ENCODE measurements at places on chromosomes 3 and 15.

DNA sequence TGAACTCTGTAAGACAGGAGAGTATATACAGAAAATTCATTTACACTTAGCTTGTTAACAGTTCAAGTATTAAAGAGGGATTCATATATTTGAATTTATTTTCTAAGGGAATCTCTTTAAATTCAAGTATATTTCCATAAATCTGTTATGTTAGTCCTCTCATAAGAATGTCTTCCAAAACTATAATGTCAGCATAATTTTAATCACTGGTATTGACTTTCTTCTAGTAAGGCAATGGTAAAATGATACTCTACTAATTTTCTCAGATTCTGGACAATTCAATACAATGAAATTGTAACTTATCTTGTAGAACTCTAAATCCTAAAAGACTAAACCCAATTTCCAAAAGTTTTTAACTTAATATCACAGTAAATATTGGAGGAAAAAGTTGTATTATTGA lies 66.3 kb upstream of the EPHA6 start:
- no peak for DNase-seq

DNA sequence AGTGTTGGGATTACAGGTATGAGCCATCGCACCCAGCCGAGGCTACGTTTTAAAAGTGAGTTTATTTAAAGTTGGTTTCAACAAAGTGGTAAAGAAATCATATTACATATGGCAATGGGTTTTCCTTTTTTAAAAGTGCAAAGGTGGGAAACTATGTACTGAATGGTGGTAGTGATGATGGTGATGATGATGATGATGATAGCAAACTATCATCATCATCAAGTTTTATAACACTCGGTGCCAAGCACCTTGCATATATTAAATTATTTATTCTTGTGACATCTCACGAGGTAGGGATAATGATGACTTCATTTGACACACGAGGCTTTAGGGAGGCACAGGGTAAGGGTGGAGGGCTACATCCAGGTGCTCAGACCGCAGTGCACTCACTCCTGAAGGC lies 64.3 kb downstream of the BDH1 start:
- no peak for DNase-seq

- DNase-seq, result no peak
Observed at GRCh38 chr15:73755481-73755880, 2.3 kb upstream of the INSYN1 start.

- DNase-seq, result peak; percentile 84
Observed at GRCh38 chr3:122969585-122970469, 57.7 kb downstream of the SEMA5B start.

- DNase-seq, result peak; percentile 11
Observed at GRCh38 chr3:45092132-45093031, 53.8 kb downstream of the CDCP1 start.

DNA sequence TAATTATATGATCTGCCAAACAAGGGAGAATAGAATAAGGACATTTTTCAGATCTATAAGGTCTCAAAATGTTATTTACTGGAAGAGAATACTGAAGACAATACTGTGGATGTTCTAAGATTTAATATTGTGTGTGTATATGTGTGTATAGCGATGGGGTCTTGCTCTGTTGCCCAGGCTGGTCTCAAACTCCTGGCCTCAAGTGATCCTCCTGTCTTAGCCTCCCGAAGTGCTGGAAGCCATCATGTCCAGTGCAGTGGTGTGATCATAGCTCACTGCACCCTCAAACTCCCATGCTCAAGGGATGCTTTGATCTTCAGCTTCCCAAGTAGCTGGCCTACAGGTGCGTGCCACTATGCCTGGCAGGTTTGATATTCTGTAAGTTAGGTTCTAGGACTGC lies 91.3 kb downstream of the NBEAL2 start:
- no peak for DNase-seq

- peak; percentile 92 for DNase-seq
Observed at GRCh38 chr3:195897081-195897852, 11.1 kb downstream of the TNK2 start.

DNA sequence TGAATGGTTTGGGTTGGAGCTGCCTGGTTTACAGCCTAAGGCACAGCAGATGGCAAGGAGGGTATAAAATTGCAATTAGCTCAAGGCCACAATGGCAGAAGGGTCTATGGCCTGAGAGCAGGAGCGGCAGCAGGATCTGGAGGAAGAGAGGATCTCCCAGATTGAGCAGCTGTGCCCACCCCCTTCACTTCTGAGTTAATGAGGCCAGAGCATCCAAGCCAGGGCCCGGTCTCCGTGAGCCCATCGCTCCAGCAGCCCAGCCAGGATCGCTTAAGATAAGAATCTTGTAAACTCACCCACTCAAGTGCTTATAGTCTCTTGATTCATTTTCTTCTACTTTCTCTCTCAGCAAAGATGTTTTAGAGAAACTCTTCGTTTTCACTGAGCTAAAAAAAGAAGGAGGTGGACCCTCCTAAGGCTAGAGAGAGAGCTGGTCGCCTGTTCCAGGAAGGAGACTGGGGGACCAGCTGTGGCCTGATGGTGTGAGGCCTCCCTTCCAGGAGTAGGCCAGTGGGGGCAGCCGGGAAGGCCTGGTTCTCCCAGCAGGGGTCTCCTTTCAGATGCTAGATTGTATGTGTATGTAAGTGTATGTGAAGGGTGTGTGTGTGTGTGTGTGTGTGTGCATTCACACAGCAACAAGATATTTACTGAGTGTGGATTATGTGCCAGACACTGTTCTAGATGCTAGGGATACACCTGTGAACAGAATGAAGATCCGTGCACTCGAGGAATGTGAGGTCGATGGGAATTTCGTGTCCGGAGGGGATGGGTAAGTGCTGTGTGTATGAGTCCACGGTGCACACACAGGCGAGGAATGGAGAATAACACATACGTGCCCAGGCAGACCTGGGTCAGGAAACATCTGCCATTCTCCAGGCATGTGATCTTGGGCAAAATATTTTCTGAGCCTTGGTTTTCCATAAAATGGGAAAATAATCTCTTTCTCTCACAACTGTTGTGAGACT lies 18.6 kb downstream of the MAGEF1 start:
- no peak for DNase-seq

DNA sequence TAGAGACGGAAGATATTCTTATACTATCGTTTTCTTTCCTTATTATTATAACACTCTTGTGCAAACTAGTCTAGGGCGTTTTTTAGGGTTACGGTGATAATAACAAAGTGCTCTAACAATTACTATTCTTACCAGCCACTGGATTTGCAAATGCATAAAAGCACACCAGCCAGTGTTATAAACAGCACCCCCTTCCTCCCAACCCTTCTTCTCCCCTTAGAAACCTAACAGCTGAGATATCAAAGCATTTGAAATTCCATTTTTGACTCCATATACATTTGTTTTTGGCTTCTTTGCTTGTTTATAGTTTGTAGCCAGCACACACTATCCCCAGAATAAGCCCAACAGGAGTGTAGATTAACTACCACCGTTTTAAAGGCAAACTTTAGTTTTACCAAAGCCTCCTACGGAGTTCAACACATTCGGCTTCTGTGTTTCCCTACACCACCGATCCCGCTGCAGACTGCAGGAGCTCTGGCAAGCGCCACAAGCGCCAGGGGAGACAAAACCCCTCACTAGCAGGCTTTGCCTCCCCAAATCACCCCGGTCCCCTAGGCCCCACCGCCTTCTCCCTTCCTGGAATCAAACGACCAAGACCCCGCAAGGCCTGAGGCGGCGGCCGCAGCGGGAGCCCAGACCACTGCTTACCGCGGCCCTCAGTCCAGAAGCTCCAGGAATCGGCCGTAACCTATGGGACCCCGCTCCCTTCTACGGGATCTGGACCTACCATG lies 461 bp downstream of the COPB2 start:
- DNase-seq, result no peak

- DNase-seq, result no peak
Observed at GRCh38 chr3:161859057-161859456, 362.4 kb downstream of the OTOL1 start.

DNA sequence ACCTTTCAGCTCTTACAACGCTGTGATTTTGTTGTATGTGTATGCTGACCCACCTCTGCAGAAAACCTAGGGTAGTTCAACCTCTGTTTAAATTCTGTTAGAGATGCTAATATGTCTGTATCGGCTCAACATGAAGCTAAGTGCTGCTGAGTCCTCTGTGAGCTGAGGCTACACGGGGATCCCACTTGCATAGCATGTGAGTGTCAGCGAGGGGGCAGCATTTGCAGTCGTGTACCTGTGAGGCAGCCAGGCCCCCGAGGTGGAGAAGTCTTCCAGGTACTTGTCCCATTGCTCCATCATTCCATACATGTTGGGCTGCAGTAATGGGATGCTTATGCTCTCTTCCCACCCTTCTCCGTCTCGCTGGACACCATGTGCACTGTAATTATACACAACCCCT lies 3.7 kb downstream of the MKRN2OS start:
- DNase-seq, result no peak

GRCh38 chr3:99012051-99012450 lies 110.6 kb upstream of the DCBLD2 start:
- DNase-seq, result no peak

GRCh38 chr3:62370858-62371719 lies 2.3 kb downstream of the FEZF2 start:
- no peak for DNase-seq

DNA sequence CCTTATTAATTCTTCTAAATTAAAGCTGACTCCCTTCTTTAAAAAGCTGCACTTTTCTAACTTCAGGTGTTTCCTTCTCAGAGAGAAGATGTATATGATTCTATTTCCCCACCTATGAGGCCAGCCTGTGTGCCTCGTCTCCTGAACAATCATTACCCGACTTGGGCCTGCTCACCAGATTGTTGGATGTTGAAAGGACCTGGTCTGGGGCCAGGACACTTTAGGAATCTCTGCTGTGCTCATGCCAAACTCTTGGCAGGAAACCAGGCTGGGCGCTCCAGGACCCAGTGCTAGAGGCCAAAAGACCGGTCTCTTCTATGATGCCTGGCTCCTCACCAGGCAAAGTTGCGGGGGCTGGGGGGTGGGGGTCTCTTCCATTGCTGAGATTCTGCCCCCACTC lies 16.9 kb upstream of the LRRC31 start:
- DNase-seq, result peak; percentile 92

DNA sequence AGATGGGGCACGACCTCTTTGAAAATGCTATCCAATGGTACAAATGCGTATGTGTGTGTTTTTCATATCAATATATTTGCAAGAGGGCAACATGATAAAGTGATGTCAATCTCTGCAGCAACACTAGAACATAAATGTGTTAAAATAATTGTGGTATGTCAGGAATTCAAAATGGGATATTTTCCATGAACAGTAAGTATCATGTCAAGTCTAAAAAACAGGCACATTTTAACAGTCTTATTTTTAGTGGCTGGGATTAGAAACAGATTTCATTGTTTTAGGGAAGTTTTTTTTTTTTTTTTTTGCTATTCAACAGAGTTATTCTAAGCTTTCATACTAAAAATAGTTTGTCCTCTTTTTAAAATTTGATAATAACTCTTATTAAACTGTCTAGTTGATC lies 209.8 kb downstream of the GAP43 start:
- no peak for DNase-seq

DNA sequence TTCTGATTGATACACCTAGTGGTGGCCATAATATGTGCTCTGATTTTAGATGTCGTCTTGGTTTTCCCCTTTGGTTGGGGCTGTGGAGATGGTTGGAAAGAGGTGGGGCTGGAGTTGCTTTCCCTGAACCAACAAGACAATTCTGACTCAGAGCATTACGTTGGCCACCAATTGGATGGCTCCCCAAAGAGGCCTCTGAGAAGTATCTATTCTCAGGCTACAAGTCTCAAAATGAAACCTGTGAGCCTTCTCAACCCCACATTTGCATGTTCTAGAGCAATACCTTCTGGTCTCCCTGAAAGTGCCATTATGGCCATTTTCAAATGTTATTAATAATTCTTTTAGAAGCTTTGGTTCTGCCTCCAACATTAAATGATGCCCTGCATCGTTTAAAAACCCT lies 188.4 kb upstream of the WNT5A start:
- no peak for DNase-seq

DNA sequence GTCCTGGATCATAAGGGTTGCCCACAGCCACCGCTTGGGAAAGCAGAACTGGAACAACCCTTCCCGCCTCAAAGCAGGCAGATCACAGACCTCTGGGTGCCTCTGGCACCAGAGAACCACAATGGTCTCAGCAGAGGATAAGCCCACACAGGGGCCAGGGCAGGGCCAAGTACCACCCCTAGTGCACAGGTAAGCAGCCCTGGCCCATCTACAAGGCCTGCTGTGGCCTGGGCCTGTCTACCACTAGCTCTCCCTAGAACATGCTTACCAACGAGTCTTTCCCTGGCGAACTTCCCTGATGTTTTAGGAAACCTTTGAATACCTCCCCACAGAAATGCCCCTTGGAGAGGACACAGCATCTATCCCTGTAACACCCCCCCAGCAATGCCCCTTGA lies 28.3 kb downstream of the TNK2 start:
- DNase-seq, result no peak

- DNase-seq, result no peak
Observed at GRCh38 chr15:44573386-44573785, 36.4 kb downstream of the EIF3J start.

- DNase-seq, result no peak
Observed at GRCh38 chr3:73499787-73500186, 125.0 kb downstream of the PDZRN3 start.

- DNase-seq, result no peak
Observed at GRCh38 chr15:83567318-83567717, 86.6 kb upstream of the ADAMTSL3 start.

DNA sequence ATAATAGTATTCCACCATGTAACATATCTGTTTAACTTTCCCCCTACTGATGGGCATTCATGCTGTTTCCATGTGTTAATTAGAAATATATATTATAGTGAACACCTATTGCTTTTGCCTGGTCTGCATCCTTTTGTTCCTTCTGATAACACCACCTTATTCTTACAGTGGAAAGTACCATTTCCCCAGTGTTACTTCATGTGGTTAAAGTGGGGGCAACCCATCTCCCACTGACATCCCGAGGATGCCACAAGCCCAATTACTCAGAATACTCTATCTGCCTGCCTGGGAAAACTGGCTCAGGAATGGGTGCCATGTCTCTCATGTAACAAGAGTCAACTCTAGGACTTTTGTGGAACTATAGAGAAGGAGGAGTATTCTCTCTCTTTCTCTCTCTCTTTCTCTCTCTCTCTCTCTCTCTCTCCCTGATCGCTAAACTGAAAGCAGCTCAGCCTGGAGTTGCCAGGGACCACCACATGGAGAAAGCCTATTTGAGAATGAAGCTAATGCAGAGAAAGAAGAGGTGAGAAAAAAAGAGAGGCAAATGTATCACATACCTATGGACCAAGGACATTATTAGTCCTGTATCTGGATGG lies 66.4 kb upstream of the PPIB start:
- DNase-seq, result no peak

DNA sequence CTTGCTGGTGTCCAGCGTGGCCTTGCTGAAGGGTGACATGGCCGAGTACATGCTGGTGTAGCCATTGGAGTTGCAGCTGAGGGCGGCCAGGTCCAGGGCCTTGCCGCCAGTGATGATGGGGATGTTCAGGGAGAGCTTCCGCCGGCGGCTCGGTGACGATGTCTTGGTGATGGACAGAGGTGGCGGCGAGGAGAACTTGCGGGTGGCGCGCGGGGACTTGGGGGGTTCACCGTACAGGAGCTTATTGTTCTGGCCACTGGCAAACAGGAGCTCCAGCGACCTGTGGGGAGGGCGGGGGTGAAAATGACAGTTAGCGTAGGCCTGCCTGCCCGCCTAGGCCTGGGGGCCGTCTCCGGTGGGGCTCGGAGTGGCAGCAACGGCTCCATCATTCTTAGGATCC lies 59.0 kb upstream of the CTSH start:
- no peak for DNase-seq

Measured in MG63 (cell line).